ENCODE measurements at places on chromosomes 6 and 20.

GRCh38 chr6:74199215-74199915 lies 503.4 kb downstream of the CD109 start:
- peak; percentile 49 for DNase-seq

DNA sequence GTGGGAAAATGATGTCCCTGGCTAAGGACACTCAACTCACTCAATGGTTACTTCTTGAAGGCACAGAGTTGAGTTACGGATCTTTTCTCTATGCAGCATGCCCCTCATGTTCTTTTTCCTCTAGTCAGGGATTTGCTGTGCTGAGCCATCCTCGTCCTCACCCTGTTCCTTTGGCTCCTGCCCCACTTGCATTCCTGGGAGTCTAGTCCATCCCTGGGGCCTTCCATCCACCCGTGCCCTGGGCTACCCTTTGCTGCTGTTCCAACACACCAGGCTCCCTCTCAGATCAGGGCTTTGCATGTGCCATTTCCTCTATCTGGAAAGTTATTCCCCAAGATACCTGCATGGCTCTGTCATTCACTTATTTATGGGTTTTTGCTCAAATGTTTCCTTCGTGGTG lies 13.3 kb upstream of the KCNG1 start:
- DNase-seq, result no peak

- DNase-seq, result peak; percentile 8
Measured at GRCh38 chr20:25277051-25277801, 29.3 kb downstream of the PYGB start.

DNA sequence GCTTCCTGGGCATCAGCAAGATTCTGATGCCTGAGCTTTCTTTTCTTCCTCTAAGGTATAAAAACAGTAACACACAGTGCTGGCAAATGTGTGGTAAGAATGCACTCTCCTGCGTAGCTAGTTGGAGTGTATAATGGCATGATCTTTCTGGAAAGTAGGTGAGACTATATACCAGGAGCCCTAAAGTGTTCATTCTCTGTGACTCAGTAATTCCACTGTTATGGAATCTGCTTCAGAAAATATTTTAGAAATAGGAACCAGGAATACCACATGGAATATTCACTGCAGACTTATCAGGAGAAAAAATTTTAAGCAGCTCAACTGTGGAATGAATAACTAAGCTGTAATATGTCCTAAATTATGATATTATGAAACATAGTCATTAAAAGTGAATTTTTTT lies 16.9 kb upstream of the CSE1L start:
- DNase-seq, result no peak

GRCh38 chr6:56843476-56844349 lies 111.2 kb upstream of the BEND6 start:
- peak; percentile 87 for DNase-seq

GRCh38 chr6:142241061-142241460 lies 60.7 kb upstream of the ADGRG6 start:
- DNase-seq, result no peak

DNA sequence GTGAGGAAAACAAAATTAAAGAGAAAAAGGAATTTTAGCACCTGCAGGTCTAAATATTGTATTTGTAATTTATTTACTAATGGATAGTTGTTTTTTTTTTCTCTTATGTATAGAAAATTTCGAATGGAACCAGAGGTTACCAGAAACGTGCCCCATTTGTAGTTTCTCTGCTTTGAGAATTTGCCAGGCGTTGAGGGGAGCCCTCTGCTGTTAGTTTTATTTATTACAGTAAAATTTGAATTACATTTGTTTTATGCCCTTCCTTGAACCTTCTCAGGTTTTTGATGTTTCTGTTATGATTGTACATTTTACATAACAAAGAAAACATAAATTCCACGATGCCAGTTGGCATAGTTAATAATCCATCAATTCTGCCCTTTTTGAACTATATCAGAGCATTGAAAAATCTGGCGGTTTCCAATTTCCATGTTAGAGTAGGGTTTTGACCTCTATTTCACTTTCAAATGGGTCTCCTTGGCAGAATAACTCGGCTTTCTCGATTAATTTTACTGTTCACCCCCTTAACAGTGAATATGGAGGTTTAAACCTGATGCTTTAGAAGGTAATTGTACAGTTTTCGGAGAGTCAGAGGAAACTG lies 35.1 kb upstream of the RFPL4B start:
- DNase-seq, result no peak

DNA sequence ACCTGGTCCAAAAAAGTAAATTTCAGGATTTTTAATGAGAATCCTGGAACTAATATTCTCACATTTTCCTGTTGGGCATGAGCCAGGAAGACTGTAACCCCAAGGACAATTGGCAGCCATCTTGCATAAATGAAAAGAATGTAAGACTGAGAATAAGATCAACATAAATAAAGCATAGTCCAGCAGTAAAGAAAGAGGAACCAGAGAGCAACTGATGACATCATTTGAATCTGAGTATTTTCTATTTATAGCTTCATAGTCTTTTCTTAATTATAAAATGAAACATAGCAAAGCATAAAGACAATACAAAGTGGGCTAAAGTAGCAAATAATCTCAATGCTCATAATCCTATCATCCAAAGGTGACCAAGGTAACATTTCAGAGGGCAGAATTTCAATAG lies 26.6 kb upstream of the FBXL4 start:
- DNase-seq, result no peak

- peak; percentile 58 for DNase-seq
Measured at GRCh38 chr6:15389765-15390723, 144.2 kb downstream of the JARID2 start.

DNA sequence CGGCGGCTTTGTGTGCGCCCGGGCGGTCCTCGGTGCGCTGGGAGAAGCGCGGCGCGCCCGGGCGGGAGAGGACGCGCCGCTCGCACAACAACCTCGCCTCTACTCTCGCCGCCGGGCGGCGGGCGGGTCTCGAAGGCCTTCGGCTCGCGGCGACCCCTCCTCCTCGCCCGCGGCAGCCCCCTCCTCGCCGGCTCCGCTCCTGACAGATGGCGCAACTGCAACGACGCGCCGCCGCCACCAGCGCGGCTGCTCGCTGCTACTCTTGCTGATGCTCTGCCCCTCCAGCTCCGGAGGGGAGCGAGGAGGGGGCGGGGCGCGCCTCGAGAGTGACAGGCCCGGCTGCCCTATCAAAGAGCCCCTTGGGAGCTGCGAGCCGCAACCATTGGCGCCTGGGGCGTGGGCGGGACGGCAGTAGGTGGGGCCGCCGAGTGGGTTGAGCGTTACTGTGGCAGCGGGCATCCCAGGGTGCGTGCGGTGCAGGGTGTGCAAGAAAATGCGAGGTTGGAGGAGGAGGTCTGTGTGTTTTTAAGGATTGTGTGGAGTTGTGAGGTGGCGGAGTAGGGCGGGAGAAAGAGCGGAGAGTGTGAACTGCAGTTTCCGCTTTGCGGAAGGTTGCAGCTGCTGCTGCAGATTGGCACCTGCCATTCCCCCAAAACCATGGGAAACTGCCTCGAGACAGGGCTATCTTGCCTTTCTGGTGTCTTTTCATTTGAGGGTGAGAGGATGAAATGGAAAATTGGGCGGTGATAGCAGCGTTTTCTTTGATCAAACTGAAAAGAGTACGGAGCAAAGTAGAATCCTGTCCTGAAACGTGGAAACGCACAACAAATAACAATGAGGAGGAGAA lies at the start of gene FYN:
Gene FYN (minus strand): TSS at position 275 of the 847 bp plus-strand sequence. CDS start 153,401 bp downstream, outside the sequence.
- DNase-seq, result peak; percentile 99

DNA sequence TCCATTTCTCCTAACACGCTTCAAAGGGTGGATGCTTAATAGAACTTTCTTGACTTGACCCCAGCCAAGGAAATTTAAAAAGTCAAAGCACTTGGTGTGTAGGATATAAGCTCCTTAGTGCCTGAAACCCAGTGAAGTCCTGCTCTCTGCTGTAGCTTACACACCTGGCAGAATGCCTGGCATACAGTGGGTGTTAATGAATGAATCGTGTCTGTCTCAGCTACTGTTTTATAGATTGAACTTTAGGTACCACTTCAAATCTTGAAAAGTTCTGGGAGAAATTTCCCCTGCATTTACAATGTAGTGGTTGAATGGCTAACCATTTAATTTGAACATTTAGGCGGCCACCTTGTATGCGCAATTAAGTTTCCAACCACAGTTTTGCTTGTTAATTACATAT lies 70.5 kb upstream of the ZNF217 start:
- DNase-seq, result no peak

- no peak for DNase-seq
Measured at GRCh38 chr6:100283285-100283684, 181.4 kb downstream of the SIM1 start.

DNA sequence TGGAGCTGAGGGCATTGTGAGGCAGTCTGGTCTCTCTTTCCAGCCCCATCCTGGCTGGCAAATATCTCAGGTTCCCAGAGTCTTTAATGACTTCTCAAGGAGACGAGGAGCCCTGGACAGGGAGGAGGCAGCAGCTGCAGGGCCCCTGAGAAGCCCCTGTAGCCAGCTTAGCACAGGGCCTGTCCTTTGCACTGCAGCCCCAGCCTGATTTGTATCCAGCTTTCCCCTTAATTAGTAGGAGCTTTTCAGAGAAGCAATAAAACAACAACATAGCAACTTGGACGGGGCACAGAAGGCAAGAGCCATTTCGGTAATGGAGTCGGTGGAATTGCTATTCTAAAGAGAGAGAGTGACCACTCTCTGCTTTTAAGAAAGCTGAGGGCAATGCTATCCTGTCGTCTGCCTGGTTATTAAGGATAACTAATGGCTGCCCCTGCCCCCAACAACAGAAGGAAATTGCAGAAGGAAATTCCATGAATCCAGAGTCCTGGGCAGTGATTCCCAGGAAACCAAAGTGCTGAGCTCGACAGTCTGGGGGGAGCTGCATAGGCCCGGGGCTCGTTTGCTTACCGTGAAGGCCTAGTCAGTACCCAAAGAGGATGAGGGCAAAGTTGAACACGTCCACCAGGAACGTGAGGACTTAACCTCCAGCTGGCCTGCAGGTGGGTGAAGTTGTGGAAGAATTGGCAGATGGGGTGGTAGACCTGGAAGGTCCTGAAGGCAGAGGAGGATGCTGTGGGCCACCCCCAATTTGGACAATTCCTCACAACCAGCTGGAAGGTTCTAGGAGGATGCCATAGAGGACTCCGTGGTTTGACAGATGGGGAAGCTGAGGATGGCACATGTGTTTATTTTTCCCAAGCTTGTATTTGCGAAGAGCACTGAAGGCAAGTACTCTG lies 50.3 kb downstream of the NPEPL1 start:
- DNase-seq, result no peak

DNA sequence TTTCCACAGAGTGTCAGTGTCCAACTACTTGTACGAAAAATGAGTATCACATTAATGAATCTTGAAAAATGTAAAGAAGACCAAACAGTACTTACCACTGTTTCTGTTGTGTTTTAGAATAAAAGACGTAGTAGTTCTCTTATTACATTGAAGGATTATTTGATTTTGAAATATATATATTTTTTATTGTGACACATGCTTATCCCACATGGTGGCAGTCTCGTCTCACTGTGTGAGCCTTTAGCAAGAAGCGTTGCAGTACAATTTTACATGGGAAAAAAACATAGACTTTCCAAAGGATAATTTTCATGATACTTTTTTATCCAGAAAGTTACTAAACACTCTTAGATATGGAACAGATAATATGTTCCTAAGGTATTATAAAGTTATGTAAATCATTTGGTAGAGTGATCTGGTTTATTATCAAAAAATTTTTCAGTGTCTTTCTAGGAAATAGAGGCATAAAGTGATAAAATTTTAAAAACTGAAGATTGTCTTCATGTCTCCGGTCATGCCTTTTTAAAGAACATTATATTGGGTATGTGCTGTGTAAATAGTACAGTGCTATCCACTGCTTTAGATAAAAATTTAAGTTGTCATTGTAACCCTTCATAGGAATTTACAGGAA lies 117.5 kb upstream of the SAMD5 start:
- DNase-seq, result peak; percentile 34
